Pancreas (tissue), 10 donors: ENCODE measurements at places on chromosomes 12 and 14. TPM values are rescaled to one million over a fixed set of nuclear protein-coding genes. Genes with fewer than 3 reads are reported as not detected.
A peak's percentile ranks its signal among the peaks of the same experiment; 100 is the strongest.

- H3K27ac ChIP-seq, result no peak overlapping the region
- no peaks in the 10 kb centered on the region for H3K36me3 ChIP-seq
- peaks cover under 1% of the 10 kb centered on the region for H3K4me1 ChIP-seq
- H3K27me3 ChIP-seq, result no peaks in the 10 kb centered on the region
- no peak for DNase-seq
- H3K4me3 ChIP-seq, result no peak overlapping the region
Measured at GRCh38 chr12:119802472-119802871, 74.6 kb downstream of the CIT start.

GRCh38 chr14:75191100-75191499 is 14.7 kb upstream of the TMED10 start:
- no peak overlapping the region for H3K4me3 ChIP-seq
- no peak for DNase-seq
- no peaks in the 10 kb centered on the region for H3K36me3 ChIP-seq
- no peak overlapping the region for H3K27ac ChIP-seq
- peaks cover 4% of the 10 kb centered on the region for H3K4me1 ChIP-seq

DNA sequence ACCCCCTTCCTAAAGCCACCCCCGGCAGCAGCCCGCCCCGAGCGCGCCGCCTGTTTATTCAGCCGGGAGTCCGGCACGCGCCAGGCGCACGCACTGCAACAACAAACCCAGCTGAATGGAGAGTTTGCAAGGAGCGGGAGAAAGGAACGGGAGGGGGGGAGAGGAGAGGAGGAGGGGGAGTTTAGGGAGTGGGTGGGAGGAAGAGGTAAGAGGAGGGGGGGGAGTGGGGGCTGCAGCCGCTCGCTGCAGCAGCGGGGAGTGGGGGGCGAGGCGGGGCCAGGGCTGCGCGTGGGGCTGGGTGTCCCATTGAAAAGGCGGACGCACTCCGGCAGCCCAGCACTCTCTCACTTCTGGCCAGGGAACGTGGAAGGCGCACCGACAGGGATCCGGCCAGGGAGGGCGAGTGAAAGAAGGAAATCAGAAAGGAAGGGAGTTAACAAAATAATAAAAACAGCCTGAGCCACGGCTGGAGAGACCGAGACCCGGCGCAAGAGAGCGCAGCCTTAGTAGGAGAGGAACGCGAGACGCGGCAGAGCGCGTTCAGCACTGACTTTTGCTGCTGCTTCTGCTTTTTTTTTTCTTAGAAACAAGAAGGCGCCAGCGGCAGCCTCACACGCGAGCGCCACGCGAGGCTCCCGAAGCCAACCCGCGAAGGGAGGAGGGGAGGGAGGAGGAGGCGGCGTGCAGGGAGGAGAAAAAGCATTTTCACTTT is at the start of gene ASCL1:
Gene ASCL1, plus strand, starts transcription at position 336 of the 712 bp plus-strand sequence. CDS start 571 bp downstream, outside the sequence.
- no peaks in the 10 kb centered on the region for H3K36me3 ChIP-seq
- no peak for DNase-seq
- peak within 1 kb of the TSS; percentile 12 for H3K4me3 ChIP-seq
- H3K4me1 ChIP-seq, result no peaks in the 10 kb centered on the region

- H3K4me1 ChIP-seq, result peaks cover 2% of the 10 kb centered on the region
- no peaks in the 10 kb centered on the region for H3K36me3 ChIP-seq
- no peak for DNase-seq
- H3K27ac ChIP-seq, result no peak overlapping the region
- H3K4me3 ChIP-seq, result no peak overlapping the region
Measured at GRCh38 chr12:75998292-75999063, 33.1 kb downstream of the PHLDA1 start.

The GZMB gene
- total RNA-seq, result 0.28 TPM

DNA sequence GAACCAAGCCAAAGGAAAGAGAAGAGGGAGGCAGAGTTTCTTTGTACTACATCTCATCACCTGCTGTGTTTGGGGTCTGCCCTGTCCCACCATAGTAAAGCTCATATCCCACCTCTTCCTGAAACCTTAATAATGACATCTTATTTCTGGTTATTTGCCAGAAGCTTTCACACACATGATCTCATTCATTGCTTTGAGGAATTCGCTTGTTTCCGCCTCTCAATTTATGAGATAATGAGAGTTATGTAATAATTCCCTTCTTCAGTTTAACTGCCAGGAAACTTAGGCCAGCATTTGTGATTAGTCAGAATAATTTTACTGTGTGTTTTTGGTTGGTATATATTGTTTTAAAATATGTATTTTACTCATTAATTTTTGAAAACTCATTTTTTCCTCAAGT is 205.2 kb downstream of the CACNA1C start:
- DNase-seq, result no peak
- H3K36me3 ChIP-seq, result no peaks in the 10 kb centered on the region
- H3K4me3 ChIP-seq, result no peak overlapping the region
- H3K27ac ChIP-seq, result no peak overlapping the region

- H3K4me3 ChIP-seq, result no peak overlapping the region
- H3K4me1 ChIP-seq, result no peaks in the 10 kb centered on the region
- H3K36me3 ChIP-seq, result no peaks in the 10 kb centered on the region
Measured at GRCh38 chr12:118742431-118742830, 238.9 kb upstream of the SRRM4 start.

The ADGRD1 gene
- 4.4 TPM for total RNA-seq

The VCPKMT gene
- 3.0 TPM for total RNA-seq

- peak overlapping the region; percentile 55 for H3K27ac ChIP-seq
- no peaks in the 10 kb centered on the region for H3K27me3 ChIP-seq
- DNase-seq, result no peak
- H3K4me3 ChIP-seq, result no peak overlapping the region
Measured at GRCh38 chr12:51906430-51907082, 748 bp upstream of the ACVRL1 start.

DNA sequence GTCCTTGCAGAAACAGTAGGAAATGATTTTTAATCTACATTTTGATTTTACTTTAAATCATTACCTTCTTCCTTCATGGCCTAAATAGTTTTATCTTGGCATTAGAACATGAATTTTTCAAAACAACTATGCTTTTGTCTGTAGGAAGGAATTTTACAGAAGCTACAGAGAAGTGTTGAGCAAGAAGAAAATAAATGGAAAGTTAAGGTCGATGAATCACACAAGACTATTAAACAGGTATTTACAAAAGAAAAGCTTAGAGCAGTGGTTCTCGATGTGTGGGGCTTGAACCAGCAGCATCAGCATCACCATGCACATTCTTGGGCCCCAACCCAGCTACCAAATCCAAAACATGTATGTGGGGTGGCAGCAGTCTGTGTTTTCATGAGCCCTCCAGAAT is 91.6 kb downstream of the KTN1 start:
- H3K4me3 ChIP-seq, result no peak overlapping the region
- no peaks in the 10 kb centered on the region for H3K27me3 ChIP-seq
- no peak overlapping the region for H3K27ac ChIP-seq
- H3K4me1 ChIP-seq, result no peaks in the 10 kb centered on the region

DNA sequence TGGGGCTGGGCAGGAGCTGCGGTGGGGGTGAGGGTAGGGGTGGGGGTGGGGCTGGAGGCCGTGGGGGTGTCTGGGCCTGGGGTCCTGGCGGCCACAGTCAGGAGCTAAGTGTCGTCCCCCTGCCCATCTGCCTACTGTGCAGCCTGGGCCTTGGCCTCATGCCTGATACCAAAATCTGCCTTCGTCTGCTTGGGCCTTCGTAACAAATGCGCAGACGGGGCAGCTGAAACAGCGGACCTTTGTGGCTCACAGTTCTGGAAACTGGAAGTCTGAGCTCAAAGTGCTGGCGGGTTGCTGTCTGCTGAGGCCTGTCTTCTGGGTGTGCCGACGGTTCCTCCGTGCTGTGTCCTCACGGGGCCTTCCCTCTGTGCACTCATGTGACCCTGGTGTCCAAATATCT is 61.7 kb downstream of the KIF26A start:
- no peaks in the 10 kb centered on the region for H3K36me3 ChIP-seq
- no peak for DNase-seq
- no peak overlapping the region for H3K27ac ChIP-seq

- no peaks in the 10 kb centered on the region for H3K27me3 ChIP-seq
- no peak for DNase-seq
- H3K4me3 ChIP-seq, result no peak overlapping the region
- no peaks in the 10 kb centered on the region for H3K36me3 ChIP-seq
Measured at GRCh38 chr12:130792821-130793553, 46.1 kb downstream of the STX2 start.
